Epithelial cell of umbilical artery (primary cell): ENCODE measurements at places on chromosomes 7 and 10. TPM values are rescaled to one million over a fixed set of nuclear protein-coding genes. Genes with fewer than 3 reads are reported as not detected.

The NRP1 gene
- total RNA-seq: 159 and 187 TPM in 2 replicates

The CLDN3 gene
- 0.30 and 0.32 TPM in 2 replicates for total RNA-seq

The NEURL1 gene
- total RNA-seq: under 0.01 and 0.15 TPM in 2 replicates

The SPDYE9 gene
- not detected in 2 replicates for total RNA-seq

The COBL gene
- not detected in 2 replicates for total RNA-seq

The PYROXD2 gene
- total RNA-seq: 2.3 and 5.5 TPM in 2 replicates

The PON1 gene
- total RNA-seq: not detected in 2 replicates

The DNAJB9 gene
- total RNA-seq: 29.2 and 56.8 TPM in 2 replicates

The CDC14C gene
- total RNA-seq: not detected in 2 replicates

The WDR91 gene
- 1.9 and 2.7 TPM in 2 replicates for total RNA-seq

The PLXDC2 gene
- total RNA-seq: under 0.01 and 0.15 TPM in 2 replicates
